SK-N-MC (cell line): ENCODE measurements at places on chromosomes 11 and 22.
A peak's percentile ranks its signal among the peaks of the same experiment; 100 is the strongest.

DNA sequence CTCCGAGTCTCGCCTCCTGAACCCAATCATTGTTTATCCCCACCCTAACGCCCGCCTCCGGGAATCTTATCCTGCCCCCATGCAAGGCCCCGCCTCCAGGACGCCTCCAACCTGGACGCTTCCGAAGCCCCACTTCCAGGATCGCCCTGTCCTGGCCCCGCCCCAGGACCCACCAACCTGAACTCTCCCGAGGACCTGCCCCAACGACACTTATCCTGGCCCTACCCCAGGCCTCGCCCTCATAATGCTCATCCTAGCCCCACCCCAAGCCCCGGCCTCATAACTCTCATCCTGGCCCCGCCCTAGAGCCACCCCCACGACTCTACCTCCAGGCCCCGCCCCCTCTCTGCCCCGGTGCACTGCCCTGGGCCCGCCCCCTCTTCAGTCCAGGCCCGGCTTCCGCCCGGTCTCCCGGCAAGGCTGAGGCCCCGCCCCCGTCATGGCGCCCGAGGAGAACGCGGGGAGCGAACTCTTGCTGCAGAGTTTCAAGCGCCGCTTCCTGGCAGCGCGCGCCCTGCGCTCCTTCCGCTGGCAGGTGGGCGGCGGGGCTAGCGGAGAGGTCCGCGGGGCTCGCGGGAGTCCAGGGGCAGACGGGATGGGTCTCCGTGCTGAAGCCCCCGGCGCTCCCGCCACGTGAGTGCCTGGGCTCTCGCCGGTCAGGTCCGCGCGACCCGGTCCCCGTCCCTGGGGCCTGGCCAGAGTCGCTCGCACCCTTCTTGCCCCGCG lies 45.7 kb upstream of the DEFB108B start:
- DNase-seq: no peak

- no peak for DNase-seq
Observed at GRCh38 chr11:2471048-2471803, 26.4 kb downstream of the KCNQ1 start.

- no peak for DNase-seq
Observed at GRCh38 chr22:37552524-37553163, 7.6 kb upstream of the CDC42EP1 start.

DNA sequence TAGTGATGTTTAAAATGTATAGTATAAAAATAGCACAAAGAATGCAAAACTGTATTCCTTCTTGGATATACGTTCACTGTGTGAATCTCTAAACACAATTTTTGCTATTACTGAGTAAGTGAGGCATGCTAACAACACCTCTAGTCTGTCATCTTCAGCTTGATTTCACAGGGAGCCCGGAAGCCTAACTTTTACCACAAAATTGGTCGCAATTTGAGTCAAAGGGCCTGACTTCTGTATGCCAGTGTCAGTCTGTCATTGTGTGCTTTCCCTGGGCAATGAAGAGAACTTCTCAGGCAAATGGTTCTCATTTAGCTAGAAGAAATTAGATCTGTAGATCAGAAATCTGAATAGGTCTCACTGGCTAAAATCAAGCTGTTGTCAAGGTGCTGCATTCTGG lies 1059.5 kb downstream of the FAM181B start:
- DNase-seq: no peak

DNA sequence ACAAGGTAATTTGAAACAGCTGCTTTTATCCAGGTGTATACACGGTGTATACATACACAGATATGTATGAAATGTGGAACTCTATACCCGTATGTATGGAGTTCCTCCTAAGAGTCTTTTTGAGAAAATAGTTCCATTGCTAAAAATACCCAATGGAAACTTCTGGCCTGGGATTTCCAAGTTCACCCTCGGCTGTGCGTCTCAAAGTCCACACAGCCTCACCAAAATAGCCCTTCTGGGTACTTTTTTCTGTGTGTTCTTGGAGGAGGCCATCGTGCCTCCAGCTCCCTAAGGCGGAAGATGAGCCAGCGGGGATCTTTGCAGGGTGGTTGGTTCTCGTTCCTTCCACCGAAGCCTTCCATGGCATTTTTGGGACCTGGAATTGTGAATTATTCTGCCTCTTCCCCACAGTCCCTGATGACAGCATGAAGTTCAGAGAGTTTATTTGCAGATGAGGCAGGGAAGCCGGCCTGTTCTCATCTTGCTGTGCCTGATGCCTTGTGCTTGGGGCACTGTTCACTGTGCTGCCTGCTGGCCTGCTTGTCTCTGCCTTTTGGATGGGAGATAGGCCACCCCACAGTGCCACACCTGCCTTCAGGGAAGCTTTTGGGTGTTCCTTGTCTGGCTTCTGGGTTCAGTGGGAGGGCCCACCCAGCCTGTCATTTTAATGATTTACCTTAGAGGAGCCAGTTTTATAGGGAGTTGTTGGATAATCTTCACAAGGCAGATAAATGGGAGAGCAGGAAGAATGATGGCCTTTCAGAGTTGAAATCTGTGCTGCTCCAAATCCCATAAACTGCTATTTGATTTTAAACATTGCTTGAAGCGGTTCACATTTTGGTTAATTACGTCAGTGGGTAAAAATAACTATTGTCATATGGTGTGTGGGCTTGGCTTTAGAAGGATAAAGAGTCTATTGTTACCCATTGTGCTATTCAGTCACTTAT lies 112.7 kb upstream of the OR4B1 start:
- DNase-seq: no peak

GRCh38 chr11:4546878-4547277 lies 1.9 kb downstream of the OR52M1 start:
- no peak for DNase-seq

GRCh38 chr11:104584823-104585222 lies 313.4 kb downstream of the CASP12 start:
- DNase-seq: no peak

- DNase-seq: no peak
Observed at GRCh38 chr11:57499983-57500461, 15.5 kb downstream of the SLC43A1 start.

DNA sequence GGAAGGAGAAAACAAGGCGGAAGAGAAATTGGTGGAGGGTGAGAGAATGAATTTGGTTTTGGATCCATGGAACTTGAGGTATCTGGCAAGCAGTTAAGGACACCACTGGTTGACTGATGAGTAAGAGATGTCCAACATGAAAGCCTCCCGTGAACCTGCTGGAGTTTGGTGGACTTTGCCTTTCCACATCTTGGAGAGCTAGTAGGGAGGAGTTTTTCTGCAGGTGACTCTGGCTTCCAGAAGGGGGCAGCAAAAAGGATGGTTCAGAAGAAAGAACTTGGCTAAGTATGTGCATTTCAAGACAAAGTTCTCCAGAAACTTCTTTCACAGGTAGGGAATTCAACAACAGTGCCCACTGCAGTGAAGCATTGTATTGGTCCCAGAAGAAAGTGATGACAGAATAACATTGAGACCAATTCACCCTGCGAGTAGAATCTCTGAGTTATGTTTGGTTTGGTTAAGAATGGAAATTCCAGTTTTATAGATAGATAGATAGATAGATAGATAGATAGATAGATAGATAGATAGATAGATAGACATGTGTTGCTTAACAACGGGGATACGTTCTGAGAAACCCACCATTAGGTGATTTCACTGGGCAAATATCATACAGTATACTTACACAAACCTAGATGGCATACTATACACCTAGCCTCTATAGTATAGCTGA lies 28.5 kb downstream of the DCDC1 start:
- peak; percentile 20 for DNase-seq

- DNase-seq: no peak
Observed at GRCh38 chr22:45163099-45163450, 650 bp upstream of the NUP50 start.

DNA sequence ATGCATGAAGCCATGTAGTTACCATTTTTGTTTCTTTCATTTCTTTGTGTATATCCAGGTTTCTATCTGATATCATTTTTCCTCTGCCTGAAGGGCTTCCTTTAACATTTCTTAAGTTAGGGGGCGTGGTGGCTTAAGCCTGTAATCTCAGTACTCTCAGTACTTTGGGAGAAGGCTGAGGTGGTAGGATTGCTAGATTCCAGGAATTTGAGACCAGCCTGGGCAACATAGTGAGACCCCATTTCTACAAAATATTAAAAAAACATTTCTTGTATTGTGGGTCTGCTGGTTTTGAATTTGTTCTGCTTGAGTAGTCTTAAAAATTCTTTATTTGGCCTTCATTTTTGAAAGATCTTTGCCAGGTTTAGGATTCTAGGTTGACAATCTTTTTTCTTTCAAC lies 5.5 kb upstream of the PACS1 start:
- no peak for DNase-seq

DNA sequence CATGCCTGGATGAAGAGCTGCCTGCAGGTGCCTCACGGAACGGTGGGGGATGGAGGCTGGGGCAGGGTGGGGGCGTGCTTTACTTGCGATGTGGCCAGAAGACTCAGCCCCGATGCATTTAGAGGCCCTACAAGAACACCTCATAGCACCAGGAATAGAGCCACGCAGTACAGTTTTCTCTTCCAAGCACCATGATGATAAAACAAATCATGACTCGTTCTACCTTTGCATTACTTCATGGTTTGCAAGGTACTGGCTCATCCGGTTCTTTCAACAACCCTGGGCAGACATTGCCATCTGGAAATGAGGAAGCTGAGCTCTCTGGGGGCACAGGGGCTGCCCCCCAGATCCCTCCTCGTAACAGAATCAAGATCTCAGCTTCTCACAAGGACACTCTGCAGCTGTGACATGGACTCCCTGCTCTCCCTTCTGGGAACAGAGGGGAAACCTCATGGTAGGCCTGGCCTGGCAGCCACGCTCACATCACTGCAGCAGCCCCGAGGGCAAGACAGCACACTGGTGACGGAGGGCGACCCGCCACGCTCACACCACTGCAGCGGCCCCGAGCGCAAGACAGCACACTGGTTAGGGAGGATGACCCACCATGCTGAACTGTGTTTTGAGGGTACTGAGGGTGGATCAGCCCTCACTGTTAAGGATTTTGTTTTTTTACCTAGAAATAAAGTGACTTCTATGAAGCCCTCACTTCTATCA lies 46.9 kb downstream of the PHF21B start:
- DNase-seq: no peak

DNA sequence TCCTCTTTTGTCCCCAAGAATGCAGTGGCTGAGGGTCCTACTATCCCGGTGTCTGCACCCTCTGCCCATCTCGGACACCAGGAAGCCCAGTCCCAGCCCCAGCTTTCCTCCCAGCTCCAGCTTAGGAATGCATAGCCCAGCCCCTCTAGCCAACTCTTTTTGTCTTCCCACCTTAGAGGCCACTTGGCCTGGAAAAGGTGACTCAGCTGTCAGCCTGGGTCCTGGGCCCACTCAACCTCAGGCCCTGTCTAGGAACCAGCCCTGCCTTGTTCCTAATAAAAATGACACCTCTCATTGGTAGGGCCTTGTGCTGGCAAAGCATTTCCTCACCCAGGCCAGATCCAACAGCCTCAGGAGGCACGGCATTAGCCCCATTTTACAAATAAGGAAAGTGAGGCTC lies 28.2 kb downstream of the PDE2A start:
- no peak for DNase-seq

GRCh38 chr11:120306519-120307242 lies 18.4 kb upstream of the TLCD5 start:
- DNase-seq: no peak

DNA sequence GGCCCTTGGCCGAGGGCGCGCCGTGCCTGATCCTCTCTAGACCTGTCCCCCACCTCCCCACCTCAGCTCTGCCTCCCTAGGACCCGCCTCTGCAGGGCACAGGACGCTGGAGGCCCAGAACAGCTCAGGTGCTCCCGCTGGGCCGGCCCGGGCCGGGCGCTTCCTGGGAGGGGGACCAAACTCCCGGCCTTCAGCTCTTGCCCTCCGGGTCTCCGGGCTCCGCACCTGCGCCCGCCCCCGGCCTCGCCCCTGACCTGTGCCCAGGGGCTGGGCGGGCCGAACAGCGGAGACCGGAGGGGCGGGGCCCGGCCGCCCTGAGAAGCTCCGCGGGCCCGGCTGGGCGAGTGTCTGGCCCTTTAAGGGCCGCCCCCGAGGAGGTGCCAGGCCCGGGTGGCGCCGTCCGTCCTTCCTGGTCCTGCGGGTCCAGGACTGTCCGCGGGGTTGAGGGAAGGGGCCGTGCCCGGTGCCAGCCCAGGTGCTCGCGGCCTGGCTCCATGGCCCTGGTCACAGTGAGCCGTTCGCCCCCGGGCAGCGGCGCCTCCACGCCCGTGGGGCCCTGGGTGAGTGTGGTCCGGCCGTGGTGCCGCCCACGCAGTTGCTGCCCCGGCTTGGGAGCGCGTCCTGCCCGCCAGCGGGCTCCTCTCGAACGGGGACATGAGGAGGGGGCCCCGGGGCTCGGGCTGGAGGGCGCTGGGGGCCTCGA lies at the start of gene SSH3:
SSH3 (plus strand) TSS at position 399 of the 703 bp plus-strand sequence; CDS start at position 495, 96 bp downstream.
- DNase-seq: no peak

GRCh38 chr11:70415642-70416395 lies 17.5 kb downstream of the CTTN start:
- DNase-seq: no peak

DNA sequence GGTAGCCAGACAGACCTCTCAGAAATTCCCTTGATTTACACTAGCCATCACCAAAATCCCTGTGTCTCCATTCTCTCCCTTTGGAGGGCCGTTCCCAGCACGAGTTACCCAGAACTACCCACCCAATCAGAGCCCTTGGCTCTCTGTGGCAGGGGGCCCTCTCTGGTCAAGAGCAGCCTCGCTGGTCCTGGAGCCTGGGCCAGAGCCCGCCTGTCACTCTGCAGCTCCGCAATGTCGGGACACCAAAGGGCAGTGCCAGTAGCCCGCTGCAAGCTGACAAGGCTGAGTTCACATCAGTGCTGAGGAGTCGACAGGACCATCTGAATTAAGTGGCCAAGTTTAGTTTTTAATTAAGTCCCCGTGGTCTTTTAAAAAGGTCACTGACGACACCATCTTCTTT lies 241.6 kb downstream of the ST3GAL4 start:
- no peak for DNase-seq

DNA sequence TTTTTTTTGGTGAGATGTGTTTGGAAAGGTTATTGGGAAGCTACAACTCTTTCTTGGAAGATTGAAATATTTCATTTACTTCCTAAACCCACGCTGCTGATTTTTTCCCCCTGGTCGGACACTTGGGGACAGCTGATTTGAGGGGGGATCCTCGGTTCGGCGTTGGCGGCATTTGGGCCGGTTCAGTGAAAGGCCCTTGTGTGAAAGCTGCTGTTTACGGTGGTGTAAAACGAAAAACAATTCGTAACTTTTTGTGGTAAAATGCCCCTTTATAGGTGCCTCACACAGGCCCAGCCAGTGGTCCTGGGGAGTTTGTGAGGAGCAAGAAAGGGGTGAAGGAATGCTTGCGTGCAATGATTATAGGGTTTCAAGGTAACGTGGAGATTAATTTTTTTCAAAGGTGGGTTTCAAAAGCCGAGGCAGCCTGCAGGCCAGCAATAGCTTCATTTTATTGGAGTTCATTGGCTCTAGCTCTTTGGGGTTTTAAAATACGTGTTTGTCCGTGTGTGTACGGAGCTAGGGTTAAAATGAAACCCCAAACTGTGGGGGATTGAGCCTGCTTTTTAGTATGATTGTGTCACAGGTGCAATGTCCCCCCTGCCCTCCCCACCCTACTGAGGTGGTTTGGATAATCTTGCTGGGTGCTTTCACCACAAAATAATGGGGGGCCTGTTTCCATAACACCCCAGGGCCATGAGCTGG lies 77.2 kb upstream of the PPARA start:
- DNase-seq: no peak

- DNase-seq: no peak
Observed at GRCh38 chr11:84455691-84456090, 1169.5 kb upstream of the CCDC90B start.

- DNase-seq: no peak
Observed at GRCh38 chr11:30342736-30343166, 19.8 kb downstream of the ARL14EP start.
